ENCODE measurements at places on chromosomes 1 and 21.

GRCh38 chr1:111205714-111206050, 5.2 kb upstream of the DENND2D start:
- no peak for DNase-seq

DNA sequence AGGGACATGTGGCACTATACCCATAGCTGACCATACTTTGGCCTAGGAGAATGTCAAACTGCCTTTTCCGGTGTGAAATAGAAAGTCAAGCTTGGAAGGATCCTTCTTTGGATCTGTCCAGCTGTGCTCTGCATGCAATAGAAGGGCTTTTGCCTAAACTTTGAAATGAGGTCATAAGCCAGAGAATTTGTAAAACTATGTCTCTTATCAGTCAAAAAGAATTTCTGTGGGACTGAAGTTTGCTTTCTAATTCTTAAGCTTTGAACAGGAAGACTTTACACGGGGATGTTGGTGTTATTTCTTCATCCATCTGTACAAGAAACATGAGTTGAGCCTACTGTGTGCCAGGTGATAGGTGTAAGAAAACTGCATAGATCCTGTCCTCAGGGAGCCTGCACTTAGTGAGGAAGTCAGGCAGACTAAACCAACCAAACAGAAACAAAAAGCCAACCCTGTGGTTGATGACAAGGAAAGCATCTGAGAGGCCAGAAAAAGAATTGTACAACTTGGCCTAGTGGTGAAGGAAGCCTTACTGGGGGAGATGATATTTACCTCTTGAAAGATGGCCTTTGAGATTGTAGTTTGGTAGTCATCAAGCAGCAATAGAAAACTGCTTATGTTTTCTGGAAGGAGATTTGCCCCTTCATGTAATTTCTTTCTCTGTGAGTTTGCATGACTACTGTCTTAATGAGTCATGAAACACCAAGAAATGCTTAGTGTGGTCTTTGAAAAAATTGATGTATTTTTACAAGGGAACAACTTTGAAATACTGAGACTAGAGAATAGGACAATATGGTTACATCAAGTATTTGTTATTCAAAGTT, 24.8 kb downstream of the TGFB2 start:
- no peak for DNase-seq

- no peak for DNase-seq
Observed at GRCh38 chr1:110504226-110504625, 14.7 kb downstream of the KCNA10 start.

GRCh38 chr1:3134381-3135072, 65.5 kb downstream of the PRDM16 start:
- DNase-seq, result no peak

GRCh38 chr1:204307334-204307883, 52.3 kb downstream of the PLEKHA6 start:
- no peak for DNase-seq

- DNase-seq, result no peak
Observed at GRCh38 chr1:96352733-96353132, 368.9 kb upstream of the PTBP2 start.

GRCh38 chr1:243974451-243975292, 76.4 kb upstream of the ZBTB18 start:
- DNase-seq, result no peak

DNA sequence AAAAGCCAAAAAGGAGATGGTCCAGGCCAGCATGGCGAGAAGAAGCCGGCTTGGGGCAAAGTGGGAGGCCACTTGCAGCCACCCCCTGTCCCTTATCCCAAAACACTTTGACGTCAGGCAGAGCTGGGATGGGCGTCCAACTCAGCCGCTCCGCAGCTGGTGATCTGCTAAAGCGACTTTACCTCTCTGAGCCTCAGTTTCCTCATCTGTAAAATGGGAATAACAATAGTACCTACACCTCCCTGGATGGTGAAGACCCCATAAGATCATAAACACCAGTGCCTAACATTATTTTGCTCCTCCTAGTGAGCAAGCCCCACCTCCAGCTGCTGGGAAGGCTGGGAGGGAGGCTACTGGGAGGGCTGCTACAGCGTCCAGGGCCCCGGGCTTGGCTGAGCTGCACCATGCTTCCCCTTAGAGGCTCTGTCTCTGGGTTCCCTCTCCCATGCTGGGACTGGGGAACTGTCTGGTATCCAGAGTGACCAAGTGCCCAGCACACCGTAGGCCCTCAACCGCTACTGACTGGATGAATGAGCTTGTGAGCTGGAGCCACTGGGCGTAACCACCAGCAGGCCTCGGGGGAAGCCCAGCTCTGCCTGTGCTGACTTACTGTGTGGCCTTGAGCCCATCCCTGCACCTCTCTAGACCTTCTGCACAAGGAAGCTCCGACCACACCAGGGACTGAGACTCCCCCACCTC, 18.3 kb downstream of the IFFO2 start:
- no peak for DNase-seq

DNA sequence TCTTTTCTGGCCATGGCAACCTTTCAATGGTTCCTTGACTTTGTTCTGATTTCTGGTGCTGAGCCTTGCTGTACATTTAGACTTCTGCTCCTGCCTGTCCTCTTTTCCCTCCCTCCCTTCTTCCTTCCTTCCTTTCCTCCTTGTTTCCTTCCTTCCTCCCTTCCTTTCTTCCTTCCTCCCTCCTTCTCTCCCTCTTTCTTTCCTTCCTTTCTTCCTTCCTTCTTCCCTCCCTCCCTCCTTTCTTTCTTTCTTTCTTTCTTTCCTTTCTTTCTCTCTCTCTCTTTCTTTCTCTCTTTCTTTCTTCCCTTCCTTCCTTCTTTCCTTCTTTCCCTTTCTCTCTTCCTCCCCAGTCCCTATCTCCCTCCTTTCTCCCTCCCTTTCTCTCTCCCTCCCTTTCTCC, 10.4 kb upstream of the IGSF21 start:
- DNase-seq, result no peak

- no peak for DNase-seq
Observed at GRCh38 chr1:179509384-179509783, 66.4 kb downstream of the NPHS2 start.

- no peak for DNase-seq
Observed at GRCh38 chr1:39525366-39526165, 34.1 kb downstream of the BMP8A start.

GRCh38 chr1:143691971-143692529, 279.7 kb downstream of the FAM72C start:
- DNase-seq, result no peak

DNA sequence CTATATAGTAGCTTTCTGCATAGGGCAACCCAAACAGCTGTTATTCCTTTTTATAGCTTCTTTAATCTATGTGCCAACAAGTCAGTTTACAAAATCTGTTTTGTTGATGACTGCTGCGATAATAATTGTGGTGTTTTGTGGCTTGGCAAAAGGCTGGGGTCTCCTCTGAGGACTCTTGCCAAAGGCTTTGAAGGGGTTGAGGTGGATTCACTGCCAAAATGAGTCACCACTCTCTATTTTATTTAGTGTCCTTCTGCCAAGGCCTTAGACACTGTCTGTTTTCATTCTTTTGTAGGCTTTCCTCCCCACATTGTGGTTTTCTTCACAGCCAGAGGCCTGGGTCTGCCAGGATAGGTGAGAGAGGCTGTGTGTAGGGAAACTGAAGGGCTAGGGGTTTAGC, 161.8 kb downstream of the NFIA start:
- peak; percentile 90 for DNase-seq

DNA sequence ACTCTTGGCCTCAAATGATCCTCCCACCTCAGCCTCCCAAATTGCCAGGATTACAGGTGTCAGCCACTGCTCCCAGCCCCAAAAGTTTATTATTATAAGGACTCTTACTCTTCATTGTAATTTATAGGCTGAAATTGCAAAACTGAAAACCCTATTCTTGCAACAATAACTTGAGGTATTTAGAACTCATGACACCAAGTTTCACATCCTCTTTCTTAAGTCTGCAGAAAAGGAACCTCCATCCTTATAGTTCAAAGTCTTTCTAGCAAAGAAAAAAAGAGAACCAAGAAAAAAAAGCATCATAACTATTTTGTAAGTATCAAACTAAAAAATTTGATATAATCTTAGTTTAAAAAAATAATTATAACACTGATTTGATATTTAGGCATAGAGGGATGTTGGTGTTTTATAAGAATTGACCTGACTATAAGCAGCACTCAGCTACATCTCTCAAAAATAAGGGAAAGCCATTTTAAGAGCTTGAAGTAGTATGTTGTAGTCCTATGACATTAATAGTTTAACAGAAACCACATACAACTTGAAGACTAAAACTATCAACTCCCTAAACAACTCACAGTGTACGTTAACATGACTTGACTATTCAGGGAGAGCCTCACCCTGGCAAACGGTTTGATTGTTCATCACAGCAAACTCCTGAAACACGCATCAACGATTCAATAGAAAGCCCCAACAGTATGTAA, 122.4 kb downstream of the AKT3 start:
- DNase-seq, result no peak

DNA sequence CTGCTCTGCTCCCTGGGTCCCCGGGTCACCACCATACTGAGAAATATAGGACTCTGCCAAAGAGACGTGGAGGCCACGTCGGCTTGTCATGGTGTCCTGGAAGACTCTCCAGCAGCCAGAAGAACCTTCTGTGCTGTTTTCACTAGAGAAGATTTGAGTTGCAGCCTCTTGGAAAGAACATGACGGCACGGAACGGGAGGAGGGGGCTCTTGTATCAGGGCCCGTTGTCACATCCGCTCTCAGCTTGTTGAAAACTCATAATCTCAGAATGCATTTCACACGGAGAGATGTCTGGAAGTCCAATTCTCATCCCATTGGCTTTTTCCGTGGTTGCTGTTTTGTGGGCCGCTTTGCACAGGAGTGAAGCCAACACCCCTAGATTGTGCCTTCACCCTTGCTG, 39.4 kb upstream of the FAM3B start:
- DNase-seq, result no peak

GRCh38 chr21:31195334-31196015, 148.6 kb downstream of the TIAM1 start:
- no peak for DNase-seq

- no peak for DNase-seq
Observed at GRCh38 chr1:9100471-9101043, 28.3 kb downstream of the GPR157 start.

GRCh38 chr1:164726235-164726634, 167.3 kb downstream of the PBX1 start:
- peak; percentile 26 for DNase-seq

DNA sequence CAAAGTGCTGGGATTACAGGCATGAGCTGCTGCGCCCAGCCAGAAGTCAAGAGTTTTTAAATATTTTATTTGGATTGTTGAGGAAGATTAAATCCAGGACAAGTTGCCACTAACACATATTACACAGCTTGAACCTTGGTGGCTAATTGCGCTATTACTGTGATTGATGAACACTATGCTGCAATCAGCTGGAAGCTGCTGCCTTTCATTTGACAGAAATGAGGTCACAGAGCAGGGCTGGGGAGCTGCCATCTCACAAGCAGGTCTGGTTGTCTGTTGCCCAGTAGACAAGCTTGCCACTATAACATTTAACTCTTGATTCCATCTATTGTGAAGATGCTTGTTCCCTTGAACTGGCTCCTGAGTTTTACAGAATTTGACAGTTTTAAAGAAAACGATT, 37.4 kb upstream of the NRDC start:
- DNase-seq, result peak; percentile 37

GRCh38 chr1:55825461-55825860, 610.3 kb upstream of the USP24 start:
- DNase-seq, result no peak

DNA sequence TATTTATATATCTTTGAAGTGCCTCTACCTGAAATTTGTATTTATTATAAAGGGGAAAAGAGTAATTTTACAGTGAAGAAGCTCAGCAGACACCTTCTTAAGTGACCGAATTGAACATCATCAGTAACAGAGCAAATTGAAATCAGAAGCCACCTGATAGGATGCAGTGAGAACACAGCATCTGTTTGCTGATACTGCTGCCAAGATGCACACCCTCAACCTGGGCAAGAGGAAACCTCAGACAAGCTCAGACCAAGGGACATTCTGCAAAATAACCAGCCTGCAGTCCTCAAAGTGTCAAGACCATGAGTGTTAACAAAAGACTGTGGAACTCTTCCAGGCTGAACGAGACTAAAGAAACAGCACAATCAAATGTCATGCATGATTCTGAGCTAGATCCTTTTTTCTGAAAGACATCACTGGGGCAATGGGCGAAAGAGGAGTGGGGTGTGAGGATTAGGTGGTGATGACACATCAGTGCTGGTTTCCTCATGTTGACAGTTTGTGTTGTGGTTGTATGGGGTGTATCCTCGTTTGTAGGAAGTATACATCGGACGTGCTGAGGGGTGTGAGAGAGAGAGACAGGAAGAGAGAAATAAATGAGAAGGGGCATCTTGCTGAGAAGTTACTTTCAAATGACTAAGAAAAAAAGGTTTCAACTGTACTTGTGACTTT, 103.7 kb downstream of the ABCA4 start:
- no peak for DNase-seq

GRCh38 chr1:153842006-153842471, 66.8 kb downstream of the SLC27A3 start:
- no peak for DNase-seq

- DNase-seq, result peak; percentile 81
Observed at GRCh38 chr1:150981177-150981804, 801 bp upstream of the ANXA9 start.

GRCh38 chr21:25370311-25370744, 237.0 kb downstream of the MRPL39 start:
- no peak for DNase-seq

GRCh38 chr1:113615425-113615824, 143.9 kb downstream of the PHTF1 start:
- no peak for DNase-seq

DNA sequence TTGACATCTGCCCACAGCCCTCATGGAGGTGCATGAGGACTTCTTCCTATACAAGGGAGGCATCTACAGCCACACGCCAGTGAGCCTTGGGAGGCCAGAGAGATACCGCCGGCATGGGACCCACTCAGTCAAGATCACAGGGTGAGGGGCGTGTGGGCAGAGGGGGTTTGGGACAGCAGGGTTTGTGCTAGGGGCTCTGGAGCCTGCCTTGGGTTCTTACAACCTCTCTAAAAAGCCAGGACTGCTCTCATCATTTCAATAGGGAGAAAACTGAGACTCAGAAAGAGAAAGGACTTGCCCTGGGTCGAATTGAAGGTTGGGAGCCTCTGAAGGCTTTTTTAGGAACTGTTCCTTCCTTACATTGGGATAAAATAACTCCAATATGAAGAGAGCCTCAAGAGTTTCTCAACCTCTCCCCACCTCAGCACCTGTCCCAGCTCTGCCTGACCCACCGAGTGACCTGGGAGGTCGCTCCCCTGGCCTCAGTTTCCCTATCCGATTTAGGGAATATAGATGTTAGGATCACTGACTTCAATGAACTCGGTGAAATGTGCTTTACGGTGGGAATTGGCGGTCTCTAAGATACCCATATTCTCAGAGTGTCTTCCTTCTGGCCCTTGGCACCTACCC, 9.5 kb downstream of the TINAGL1 start:
- no peak for DNase-seq

- DNase-seq, result no peak
Observed at GRCh38 chr1:185341196-185341781, 24.2 kb upstream of the IVNS1ABP start.

DNA sequence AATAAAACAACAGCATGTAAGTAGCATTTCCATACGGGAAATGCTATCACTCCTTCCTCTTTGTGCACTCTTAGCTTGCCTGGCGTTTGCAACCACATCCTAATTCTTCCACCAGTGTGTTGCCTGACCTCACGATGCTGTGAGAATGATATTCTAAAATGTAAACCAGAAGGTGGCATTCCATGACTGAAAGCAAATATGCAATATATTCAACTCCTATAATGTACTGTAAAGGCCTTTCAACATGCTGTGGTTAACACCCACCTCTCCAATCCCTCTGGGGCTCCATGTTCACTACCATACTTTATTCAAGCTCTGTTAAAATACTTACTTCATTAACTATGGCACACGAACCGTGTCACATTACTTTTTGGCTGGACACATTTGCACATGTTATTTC, 420.6 kb upstream of the DEPDC1 start:
- no peak for DNase-seq
